ENCODE measurements at places on chromosomes 3 and 15. TPM values are rescaled to one million over a fixed set of nuclear protein-coding genes. Genes with fewer than 3 reads are reported as not detected.

DNA sequence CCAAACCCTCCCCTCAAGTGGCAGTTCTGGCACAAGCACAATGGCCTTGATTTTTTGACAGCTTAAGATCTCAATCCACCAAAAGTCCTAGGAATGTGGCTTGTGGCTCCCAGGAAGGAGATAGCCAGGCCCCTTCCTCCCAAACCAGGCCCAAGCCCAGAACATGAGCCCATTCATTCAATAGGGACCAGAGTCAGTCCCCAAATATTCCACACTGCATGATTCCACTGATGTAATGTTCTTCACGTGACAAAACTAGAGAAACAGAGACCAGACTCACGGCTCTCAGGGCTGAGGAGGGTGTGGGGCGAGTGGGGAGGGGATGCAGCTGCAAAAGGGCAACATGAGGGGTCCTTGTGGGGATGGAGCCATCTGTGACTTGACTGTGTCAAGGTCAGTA lies 25.5 kb downstream of the ABTB1 start:
- H3K36me3 ChIP-seq: no peaks in the 10 kb centered on the region
- H3K4me3 ChIP-seq: no peak overlapping the region
- DNase-seq: no peak
- no peak overlapping the region for H3K27ac ChIP-seq
- no peaks in the 10 kb centered on the region for H3K27me3 ChIP-seq

GRCh38 chr3:133115176-133115575 lies 77.0 kb downstream of the TMEM108 start:
- no peaks in the 10 kb centered on the region for H3K36me3 ChIP-seq
- no peaks in the 10 kb centered on the region for H3K4me1 ChIP-seq
- H3K27ac ChIP-seq: no peak overlapping the region
- DNase-seq: no peak
- H3K4me3 ChIP-seq: no peak overlapping the region
- H3K27me3 ChIP-seq: peaks cover 6% of the 10 kb centered on the region

- no peak overlapping the region for H3K27ac ChIP-seq
- peaks cover 34% of the 10 kb centered on the region for H3K36me3 ChIP-seq
- DNase-seq: no peak
- H3K4me1 ChIP-seq: peaks cover 13% of the 10 kb centered on the region
- no peak overlapping the region for H3K4me3 ChIP-seq
Measured at GRCh38 chr15:84552896-84553295, 47.9 kb upstream of the ZSCAN2 start.

DNA sequence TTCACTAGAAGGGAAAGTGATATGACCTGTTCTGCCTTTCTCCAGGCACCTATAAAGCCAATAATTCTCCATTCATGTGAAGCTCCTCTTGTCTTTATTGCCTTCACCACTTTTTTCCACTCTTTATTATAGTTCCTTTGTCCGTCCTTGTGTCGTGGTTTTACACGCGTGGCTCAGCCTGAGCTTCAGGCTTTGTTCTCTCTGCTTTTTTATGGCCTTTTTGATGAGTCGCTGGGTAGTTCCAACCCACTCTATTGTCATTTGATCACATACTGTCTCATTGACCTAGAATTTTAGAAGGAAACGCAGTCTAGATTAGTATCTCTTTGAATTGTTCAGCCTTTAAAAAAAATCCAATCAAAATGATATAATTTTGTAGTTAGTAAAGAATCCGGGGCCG lies 403.2 kb downstream of the PTPRG start:
- H3K27ac ChIP-seq: no peak overlapping the region
- no peak overlapping the region for H3K4me3 ChIP-seq
- DNase-seq: no peak
- H3K27me3 ChIP-seq: no peaks in the 10 kb centered on the region

DNA sequence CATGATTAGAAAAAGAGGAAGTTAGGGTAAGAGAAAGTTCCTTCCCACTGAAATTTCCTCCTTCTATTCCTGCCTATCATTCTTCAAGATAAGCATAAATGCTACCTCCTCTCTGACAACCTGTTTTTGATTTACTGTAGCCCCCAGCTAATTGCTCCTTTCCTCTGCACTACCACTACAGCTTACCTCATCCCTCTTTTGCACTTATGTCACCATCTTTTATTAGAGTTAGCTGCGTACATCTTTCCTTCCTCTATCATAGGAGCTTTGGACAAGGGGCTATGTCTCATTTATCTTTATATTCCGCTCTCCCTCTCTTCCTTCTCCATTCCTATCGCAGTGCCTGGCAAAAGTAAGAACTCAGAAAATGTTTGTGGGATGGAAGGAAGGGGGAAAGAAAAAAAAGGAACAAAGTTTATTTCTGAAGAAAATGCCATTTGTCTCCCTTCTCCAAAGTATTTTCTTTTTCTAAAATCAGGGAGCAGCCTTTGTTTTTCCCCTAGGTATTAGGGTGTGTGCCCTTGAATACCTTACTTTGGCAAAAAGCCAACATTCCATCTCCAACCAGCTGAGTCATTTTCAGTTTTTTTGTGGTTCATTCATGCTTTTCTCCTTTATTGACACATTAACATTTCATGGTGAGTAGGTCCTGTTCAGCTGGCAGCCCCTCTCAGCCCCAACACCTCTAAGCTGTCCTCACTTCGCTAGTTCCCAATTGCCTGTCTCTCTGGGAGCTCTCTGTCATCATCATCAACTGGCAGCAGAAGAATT lies 87.6 kb upstream of the SOX2 start:
- no peak for DNase-seq
- H3K36me3 ChIP-seq: no peaks in the 10 kb centered on the region
- no peak overlapping the region for H3K4me3 ChIP-seq
- H3K27ac ChIP-seq: no peak overlapping the region
- no peaks in the 10 kb centered on the region for H3K27me3 ChIP-seq

DNA sequence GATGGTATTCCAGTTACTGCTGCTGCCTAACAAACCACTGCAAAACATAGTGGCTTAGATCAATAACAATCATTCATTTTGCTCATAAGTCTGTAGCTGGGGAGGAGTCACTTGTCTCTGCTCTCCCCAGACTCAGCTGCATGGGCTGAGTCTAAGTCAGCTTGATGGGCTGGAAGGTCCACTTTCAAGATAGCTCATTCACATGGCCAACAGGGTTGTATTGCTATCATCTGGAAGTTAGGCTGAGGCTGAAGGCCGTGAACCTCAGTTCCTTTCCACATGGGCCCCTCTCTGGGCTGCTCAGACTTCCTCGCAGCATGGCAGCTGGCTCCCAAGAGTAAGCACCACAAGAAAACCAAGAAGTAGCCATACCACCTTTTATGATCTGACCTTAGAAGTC lies 28.7 kb upstream of the BFSP2 start:
- H3K4me1 ChIP-seq: no peaks in the 10 kb centered on the region
- H3K36me3 ChIP-seq: no peaks in the 10 kb centered on the region
- no peak overlapping the region for H3K27ac ChIP-seq
- H3K27me3 ChIP-seq: no peaks in the 10 kb centered on the region

DNA sequence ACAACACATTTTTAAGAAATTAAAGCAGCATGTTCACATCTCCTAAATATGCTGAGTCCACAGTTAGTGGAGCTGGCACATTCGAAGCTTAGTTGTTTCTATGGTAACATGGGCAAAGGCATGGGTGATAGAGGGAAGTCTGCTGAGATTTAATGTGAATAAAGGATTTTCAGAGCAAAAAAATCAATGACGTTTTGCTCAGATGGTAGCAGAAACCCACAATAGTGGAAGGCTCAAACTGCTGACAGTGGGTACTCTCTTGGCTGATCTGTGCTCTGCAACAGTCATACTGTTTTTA lies 795.1 kb upstream of the ARPP21 start:
- no peak overlapping the region for H3K4me3 ChIP-seq
- no peaks in the 10 kb centered on the region for H3K27me3 ChIP-seq
- H3K27ac ChIP-seq: no peak overlapping the region
- no peaks in the 10 kb centered on the region for H3K36me3 ChIP-seq
- no peak for DNase-seq

DNA sequence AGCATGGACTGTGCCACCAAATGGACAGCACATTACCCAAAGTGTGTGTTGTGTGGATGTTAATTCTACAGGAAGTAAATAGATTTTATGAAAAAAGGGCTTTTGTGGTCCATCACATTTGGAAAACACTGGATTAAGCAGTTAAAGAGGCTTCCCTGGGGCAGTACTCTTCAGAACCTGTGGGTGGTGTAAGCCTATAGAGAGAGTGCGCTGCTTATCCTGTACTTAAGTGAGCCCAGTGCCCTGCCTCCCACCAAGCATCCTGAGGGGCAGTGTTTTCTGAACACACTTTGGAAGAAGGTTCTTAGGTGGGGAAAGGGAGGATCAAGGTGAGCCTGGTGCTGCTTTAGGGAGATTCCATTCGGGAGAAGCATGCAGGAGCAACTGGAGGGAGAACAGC lies 10.9 kb downstream of the TTLL3 start:
- no peak overlapping the region for H3K27ac ChIP-seq
- H3K4me1 ChIP-seq: no peaks in the 10 kb centered on the region
- H3K36me3 ChIP-seq: peaks cover 2% of the 10 kb centered on the region
- H3K4me3 ChIP-seq: no peak overlapping the region

GRCh38 chr3:3586843-3587646 lies 212.2 kb upstream of the LRRN1 start:
- H3K4me1 ChIP-seq: no peaks in the 10 kb centered on the region
- DNase-seq: no peak
- H3K27ac ChIP-seq: no peak overlapping the region
- H3K27me3 ChIP-seq: no peaks in the 10 kb centered on the region
- no peaks in the 10 kb centered on the region for H3K36me3 ChIP-seq
- H3K4me3 ChIP-seq: no peak overlapping the region

- peaks cover 8% of the 10 kb centered on the region for H3K27me3 ChIP-seq
- H3K4me1 ChIP-seq: no peaks in the 10 kb centered on the region
- no peaks in the 10 kb centered on the region for H3K36me3 ChIP-seq
- H3K27ac ChIP-seq: no peak overlapping the region
- H3K4me3 ChIP-seq: no peak overlapping the region
Measured at GRCh38 chr3:129205109-129205832, 21.6 kb upstream of the CNBP start.

DNA sequence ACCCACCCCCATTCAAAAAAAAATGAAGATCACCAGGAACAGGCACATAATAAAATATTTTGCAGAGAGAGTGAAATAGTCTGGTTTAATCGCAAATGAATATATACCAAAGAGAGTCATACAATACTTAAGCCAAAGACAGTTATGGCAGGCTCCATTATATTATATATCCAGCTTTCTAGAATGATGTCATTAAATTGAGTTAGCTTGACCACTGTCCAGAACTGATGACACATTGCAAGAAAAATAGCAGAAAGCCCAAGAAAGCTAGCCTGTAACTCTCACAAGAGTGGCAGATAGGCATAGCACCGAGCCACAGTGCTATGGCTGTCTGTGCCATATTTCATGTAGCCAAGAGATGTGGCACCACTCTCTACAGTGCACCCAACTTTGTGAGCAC lies 231.9 kb upstream of the SEMA6D start:
- H3K4me3 ChIP-seq: no peak overlapping the region
- no peak for DNase-seq
- H3K4me1 ChIP-seq: no peaks in the 10 kb centered on the region
- H3K27ac ChIP-seq: no peak overlapping the region
- no peaks in the 10 kb centered on the region for H3K27me3 ChIP-seq

GRCh38 chr15:60299452-60300047 lies 98.2 kb downstream of the ANXA2 start:
- no peaks in the 10 kb centered on the region for H3K36me3 ChIP-seq
- peaks cover 9% of the 10 kb centered on the region for H3K27me3 ChIP-seq
- no peak overlapping the region for H3K27ac ChIP-seq
- no peak overlapping the region for H3K4me3 ChIP-seq
- H3K4me1 ChIP-seq: no peaks in the 10 kb centered on the region

- H3K27ac ChIP-seq: peak overlapping the region; percentile 99
- peaks cover 85% of the 10 kb centered on the region for H3K4me1 ChIP-seq
- H3K27me3 ChIP-seq: no peaks in the 10 kb centered on the region
- DNase-seq: no peak
Measured at GRCh38 chr3:152196782-152197181, 71.9 kb upstream of the MBNL1 start.

GRCh38 chr3:109152320-109152719 lies 15.8 kb downstream of the C3orf85 start:
- no peaks in the 10 kb centered on the region for H3K4me1 ChIP-seq
- H3K27ac ChIP-seq: no peak overlapping the region
- H3K27me3 ChIP-seq: peaks cover 3% of the 10 kb centered on the region
- H3K36me3 ChIP-seq: no peaks in the 10 kb centered on the region
- no peak for DNase-seq
- no peak overlapping the region for H3K4me3 ChIP-seq

DNA sequence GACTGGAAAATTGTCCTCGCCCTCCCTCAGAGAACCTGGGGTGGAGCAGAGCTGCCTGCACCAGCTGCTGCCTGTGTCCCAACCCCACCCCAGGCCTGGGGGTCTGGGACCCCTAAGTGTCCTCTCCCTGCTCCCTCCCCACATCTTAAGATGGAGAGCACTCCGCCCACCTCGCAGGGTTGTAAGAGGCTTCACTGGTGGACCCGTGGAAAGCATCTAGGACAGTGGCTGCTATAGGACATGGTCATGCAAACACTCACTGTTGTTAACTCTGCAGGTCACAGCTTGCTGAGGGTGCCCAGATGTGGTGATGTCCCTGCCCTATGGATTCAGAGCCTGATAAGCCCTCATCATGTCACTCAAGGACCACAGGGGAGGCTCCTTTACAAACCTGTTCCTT lies 62.0 kb upstream of the ARNT2 start:
- H3K4me1 ChIP-seq: no peaks in the 10 kb centered on the region
- H3K4me3 ChIP-seq: no peak overlapping the region
- no peaks in the 10 kb centered on the region for H3K36me3 ChIP-seq
- peaks cover 16% of the 10 kb centered on the region for H3K27me3 ChIP-seq
- no peak overlapping the region for H3K27ac ChIP-seq
- no peak for DNase-seq

DNA sequence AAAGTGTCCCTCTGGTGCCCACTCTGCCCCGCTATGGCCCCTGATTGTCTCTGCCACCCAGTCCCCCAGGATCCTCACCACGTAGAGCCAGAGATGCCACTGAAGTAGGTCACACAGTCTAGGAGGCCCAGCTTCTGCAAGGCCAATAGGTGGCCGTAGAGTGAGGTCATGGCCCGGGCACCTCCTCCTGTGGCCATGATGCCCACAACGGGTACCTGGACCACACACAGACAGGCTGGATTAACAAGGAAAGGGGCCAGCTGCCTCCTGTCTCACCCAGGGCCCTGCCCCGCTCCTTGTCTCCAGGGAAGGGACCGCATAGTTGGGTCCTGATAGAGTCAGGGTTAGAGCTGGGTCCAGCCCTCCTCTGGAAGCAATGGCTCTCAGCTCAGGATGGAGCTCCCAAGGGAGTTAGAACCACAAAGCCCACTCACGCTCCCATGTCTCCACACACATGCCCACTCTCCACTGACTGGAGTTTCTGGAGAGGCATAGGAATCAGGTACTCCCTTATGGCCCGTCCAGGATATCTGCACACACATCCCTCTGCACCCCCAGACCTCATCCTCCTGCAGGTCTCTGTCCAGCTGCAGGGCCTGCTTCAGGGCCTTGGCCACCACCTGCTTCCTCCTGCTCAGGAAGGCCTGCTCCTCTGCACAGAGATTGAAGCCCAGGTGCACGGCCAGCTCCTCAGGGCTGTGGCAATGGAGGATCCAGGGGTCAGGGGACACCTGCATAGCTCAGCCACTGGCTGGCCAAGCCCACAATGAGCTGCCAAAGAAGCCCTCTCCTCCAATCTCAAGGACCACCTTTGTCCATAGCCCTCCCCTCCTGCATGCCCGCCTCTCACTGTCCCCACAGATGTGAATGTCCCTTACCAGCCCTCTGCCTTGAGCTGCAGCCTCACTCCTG lies 13.2 kb downstream of the PLA2G4D start:
- no peak overlapping the region for H3K27ac ChIP-seq
- no peak overlapping the region for H3K4me3 ChIP-seq
- peaks cover 8% of the 10 kb centered on the region for H3K4me1 ChIP-seq
- no peaks in the 10 kb centered on the region for H3K36me3 ChIP-seq
- peaks cover 11% of the 10 kb centered on the region for H3K27me3 ChIP-seq

KCNAB1 gene
- total RNA-seq: not detected

GORASP1 gene
- 32.0 TPM for total RNA-seq

THSD4 gene
- not detected for total RNA-seq

STRIT1 gene
- total RNA-seq: not detected

CX3CR1 gene
- total RNA-seq: 0.41 TPM

GOLGA8Q gene
- 6.2 TPM for total RNA-seq

KNG1 gene
- total RNA-seq: not detected

DUOX1 gene
- total RNA-seq: not detected
